ENCODE measurements at places on chromosomes 13 and 19. TPM values are rescaled to one million over a fixed set of nuclear protein-coding genes. Genes with fewer than 3 reads are reported as not detected.
A peak's percentile ranks its signal among the peaks of the same experiment; 100 is the strongest.

CEACAM18 gene
- total RNA-seq = not detected

PSG6 gene
- not detected for total RNA-seq

HOOK2 gene
- 15.5 TPM for total RNA-seq

GIPC3 gene
- total RNA-seq = 0.33 TPM

TMEM91 gene
- 5.6 TPM for total RNA-seq

ZNF607 gene
- total RNA-seq = 3.2 TPM

PABPC3 gene
- 0.08 TPM for total RNA-seq

LTBP4 gene
- total RNA-seq = 38.9 TPM

- no peak for DNase-seq
Measured at GRCh38 chr13:41398494-41399170, 58.7 kb upstream of the RGCC start.

DNA sequence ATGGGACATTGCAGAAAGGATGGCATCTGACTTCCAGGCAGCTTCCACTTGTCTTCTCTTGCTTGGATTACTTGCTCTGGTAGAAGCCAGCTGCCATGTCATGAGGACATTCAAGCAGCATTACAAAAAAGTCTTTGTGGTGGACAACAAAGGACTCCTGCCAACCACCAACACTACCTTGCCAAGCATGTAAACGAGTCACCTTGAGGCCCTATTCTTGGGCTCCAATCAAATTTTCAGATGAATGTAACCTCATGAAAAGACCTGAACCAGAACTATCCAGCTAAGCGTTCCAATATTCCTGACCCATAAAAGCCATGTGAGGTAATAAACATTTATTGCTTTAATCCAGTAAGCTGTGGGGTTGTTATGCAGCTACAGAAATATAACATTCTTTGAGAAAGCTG is 12.5 kb downstream of the PROSER1 start:
- no peak for DNase-seq

- no peak for DNase-seq
Measured at GRCh38 chr13:112474869-112475268, 98.7 kb downstream of the SPACA7 start.

- DNase-seq = no peak
Measured at GRCh38 chr13:76245211-76245610, 609.1 kb downstream of the LMO7 start.

DNA sequence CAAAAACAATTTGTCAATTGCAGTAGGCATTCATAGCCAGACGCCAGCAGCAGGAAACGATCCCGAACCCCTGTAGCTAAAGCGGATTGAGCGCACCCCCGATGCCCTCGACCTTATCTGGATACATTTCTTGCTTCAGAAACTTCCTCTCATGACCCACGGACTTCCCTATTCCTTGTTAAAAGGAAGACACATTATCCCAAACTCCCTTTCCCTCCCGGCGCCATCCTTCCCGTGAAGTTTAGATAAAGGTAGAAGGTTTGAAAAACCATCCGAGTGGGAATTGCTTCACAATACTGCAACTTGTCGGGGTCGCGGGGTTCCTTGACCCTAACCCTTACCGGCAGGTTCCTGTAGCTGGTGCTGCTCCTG is 977 bp downstream of the PCDH20 start:
- no peak for DNase-seq

DNA sequence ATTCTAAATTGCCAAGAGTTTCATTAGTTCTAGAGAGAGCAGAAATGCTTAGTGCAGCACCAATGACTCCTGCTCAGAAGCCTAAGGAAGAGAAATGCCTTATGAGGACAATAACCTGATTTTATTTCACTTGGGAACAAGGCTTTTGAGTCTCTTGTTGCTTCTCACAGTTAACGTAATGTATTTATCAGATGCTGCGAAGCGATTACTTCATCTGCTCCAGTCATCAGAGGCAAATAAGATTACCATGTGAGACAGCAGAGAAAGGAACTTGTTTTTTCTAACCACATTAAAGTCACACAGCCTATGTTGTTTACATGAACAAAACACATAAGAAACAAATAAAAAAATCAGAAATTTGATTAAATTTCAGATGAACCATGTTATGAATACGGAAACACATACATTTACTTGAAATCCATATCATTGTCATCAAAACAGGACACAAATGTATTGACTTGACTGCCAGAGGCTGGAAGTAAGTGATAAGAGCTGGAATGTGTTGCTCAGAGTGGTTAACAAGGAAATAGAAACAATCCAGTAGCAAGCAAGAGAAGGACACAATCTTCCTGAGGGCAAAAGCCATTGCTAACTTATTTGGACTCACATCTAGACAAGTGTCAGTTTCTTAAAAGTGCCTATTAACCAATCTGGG is 147.3 kb downstream of the LHFPL6 start:
- DNase-seq = no peak

DNA sequence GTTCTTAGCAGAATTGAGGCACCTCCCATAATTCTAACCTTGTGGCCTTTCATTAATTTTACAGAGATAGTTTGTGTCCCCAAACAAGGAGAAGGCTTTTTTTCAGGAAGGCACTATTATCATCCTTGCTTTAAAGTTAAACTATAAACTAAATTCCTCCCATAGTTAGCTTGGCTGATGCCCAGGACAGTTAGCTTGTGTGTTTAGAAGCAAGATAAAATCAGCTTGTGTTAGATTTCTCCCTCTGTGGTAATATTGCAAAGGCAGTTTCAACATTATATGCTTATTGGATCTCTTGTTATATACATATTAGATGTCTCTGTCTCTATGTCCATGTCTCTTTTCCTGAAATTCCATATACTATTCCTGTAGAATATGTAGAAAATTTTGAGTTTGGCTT is 342.7 kb downstream of the TBC1D4 start:
- peak; percentile 8 for DNase-seq

DNA sequence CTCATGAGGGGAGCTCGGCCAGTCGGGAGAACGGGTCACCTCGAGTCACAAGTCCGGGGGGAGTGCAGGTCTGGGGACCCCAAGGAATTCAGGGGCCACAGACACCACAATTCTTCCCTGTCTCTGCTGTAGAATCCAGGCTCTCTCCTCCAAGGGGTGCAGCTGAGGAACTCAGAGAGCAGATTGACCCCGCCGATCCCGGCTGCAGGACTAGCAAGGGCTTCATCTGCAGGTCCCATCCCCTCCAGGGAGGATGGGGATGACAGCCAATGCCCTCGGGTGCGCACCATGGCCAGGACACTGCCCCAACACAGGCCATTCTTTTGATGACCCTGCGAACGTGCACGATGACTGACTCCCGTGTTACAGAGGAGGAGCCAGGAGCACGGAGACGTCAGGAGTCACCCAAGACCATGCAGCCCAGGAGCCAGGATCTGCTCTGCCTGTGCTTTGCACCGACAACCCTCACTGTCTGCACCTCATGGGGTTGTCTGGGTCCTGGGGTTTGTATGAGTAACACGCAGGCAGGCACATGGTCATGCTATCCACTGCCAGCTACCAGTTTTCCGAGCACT is 48.5 kb upstream of the TUBGCP3 start:
- no peak for DNase-seq

GRCh38 chr13:113158946-113159345 is 498 bp downstream of the PROZ start:
- no peak for DNase-seq

DNA sequence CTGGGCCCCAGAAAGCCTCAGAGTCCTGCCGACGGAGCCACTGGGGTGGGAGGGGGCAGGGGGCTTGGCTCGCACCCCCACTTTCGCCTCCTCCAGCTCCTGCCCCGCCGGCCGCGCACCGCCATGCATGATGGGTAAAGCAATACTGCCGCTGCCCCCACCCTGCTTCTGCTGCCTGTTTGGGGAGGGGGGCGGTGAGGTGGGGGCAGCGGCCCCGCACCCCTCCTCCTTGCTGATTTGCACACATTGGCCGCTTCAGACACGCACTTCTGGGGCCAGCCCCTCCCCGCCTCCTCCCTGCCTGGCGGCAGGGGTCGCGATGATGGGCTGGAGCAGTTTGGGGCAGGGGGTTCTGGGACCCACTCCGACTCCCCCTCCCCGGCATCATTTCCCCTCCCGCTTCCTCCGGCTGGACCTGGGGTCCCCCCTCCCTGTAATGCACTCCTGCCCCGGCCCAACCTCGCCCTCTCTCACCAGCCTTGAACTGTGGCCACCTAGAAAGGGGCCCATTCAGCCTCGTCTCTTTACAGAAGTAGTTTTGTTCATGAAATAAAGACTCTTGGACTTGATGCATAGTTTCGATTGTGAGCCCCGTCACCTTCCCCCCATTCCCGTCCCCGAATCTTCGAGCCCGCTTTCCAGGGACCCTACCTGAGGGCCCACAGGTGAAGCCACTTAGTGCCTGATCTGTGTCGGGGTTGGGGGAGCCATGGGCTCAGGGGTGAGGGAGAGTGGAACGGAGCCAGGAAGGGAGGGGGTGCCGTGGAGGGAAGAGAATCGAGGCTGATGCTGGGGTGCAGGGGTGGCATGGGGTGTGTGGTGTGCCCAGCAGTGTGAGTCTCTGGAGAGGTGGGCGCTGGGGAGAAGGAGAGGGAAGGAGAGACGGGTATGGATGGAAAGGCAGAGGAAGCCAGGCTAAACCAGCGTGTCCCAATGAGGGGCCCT is 1.4 kb upstream of the HPN start:
- no peak for DNase-seq

DNA sequence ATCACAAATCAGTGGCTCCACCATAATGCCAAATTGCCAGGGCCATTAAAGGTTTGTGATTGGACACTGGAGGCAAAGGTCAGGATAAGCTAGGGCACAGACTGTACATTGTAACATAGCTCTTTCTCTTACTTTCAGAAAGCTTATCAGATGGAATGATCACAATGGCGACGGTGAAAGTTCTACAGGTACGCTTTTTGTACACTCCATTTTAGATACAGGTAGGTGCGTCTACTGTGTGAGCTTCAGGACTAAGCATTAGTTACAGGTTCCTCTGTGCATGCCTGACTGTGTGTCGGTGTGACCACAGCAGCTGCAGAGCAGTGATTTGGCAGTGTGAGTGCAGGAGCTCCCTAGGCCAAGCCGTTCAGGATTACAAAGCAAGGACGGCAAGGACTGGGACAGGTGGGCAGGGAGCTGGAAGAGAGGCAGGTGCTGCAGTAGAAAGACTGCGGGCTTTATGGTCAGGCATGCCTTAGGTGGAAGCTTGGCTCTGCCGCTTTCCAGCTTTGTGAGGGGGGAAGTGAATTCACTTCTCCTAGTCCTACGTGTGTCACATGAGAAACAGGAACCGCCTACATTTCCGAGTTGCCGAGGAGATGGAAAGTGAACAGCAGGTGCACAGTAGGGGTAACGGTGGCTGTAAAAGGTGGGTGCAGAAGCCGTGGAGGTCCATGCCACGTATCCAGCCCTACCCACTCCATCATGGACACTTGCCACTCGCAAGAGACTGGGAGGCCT is 49.6 kb downstream of the MRPL57 start:
- DNase-seq = no peak

DNA sequence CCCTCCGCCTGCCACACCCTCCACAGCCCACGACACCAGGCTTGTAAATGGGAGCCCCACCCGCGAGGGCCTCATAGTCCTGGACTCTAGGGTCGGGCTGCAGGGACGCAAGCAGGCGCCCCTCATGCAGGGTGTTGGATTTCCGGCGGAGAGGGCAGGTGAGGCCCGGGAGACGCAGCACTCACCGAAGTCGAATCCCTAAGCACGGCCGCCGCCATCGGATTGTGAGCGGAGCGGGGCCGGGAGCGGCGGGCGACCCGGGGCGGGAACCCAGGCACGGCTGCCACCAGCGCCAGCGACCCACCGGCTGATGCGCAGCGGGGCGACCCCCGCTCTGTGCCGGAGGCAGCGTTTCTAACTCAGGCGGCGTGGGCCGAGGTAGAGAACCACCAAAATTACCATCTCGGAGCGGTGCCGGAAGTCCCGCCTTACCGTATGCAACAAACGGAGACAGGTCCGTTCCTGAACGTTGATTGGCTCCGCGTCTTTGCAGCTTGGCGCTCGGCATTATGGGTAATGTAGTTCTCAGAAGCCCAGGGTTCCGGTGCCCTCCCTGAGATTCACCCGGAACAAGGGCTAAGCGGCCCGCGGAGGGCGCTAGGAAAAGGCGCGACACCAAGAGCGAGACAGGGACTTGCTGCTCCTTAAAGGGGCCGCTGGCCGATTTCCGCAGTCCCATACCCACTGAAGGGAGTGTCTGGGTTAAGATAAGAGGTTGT is at the start of gene ZNF416:
Gene ZNF416 (minus strand): TSS at position 425 of the 719 bp plus-strand sequence. CDS start 207 bp downstream, at position 218.
- DNase-seq = peak; percentile 99

- DNase-seq = no peak
Measured at GRCh38 chr13:94822356-94822755, 110.0 kb upstream of the SOX21 start.

DNA sequence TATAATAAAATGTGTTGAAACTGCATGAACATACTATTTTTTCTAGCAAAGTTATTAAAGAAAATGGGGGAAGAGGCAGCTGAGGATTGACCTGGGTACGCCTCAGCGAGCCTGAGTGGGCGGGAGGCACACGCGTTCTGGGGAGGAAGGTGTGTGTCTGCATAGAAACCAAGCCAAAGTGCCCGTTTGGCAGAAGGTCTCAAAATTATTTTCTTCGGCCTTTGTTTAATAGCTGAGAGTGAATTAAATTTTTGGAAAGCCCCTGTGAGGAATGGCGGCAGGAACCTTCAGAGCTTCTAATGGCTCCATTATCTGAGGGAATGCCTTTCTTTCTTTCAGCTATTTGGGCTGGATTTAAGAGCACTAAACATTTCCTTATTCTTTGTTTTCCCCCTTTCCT is 5.2 kb downstream of the ZIC2 start:
- DNase-seq = no peak

DNA sequence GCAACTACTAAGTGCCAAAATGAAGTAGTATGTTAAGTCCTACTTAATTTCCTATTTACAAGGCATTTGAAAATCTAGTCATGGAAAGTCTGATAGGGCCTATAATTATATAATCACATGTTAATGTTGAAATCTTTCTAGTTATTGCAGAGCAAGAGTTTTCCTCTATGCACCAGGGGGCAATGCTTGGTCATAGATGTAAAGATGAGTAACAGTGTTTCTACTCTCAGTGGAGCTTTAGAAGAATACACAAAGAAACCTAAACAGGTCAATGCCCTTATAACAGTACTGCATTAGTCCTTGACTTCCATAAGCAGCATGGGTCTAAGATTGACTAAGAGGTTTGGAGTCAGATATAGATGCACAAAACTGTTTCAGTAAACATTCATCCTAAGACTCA is 218.7 kb downstream of the KCTD12 start:
- peak; percentile 92 for DNase-seq

DNA sequence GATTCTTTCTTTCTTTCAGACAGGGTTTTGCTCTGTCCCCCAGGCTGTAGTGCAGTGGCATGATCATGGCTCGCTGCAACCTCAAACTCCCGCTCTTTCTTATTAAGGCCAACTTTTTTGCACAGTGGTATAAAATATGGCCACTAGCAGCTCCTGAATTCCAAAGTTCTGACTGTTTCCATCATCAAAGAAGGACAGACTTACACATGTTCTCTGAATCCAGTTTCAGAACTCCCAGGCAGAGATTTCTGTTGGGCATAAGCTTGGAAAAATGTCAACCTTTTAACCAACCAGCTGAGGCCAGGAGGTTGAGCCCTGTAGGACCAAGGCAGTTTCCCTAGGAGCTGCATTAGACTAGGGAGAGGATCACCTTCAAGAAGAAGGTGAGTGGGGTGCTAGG is 184.1 kb downstream of the HS6ST3 start:
- DNase-seq = peak; percentile 2

DNA sequence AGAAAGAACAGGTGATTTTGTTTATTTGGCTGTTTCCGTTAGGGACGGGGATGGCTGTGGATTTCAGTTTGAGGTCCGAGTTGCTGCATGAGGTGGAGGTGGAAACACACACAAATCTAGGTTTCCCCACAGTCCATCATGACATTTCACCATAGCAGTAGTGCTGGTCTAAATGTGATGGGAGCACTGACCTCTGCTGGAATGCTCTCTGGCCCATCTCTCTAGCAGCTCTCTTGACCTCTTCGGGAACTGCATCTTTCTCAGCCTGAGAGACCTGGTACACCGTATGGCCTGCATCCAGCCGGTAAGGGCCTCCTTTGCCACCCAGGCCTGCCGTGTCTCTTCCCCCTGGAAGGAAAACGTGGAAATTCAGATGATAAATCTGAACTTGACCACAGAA is 154.0 kb downstream of the RGCC start:
- DNase-seq = no peak

Measured in fibroblast of the aortic adventitia (primary cell).